Cortex of kidney (tissue), 1 donor: ENCODE measurements at places on chromosomes 12 and 14.

- DNase-seq, result no peak
These were observed 9.6 kb upstream of the FOXG1 start for GRCh38 chr14:28756884-28757570.

GRCh38 chr14:75978249-75978731, 3.5 kb downstream of the TGFB3 start:
- DNase-seq, result no peak

DNA sequence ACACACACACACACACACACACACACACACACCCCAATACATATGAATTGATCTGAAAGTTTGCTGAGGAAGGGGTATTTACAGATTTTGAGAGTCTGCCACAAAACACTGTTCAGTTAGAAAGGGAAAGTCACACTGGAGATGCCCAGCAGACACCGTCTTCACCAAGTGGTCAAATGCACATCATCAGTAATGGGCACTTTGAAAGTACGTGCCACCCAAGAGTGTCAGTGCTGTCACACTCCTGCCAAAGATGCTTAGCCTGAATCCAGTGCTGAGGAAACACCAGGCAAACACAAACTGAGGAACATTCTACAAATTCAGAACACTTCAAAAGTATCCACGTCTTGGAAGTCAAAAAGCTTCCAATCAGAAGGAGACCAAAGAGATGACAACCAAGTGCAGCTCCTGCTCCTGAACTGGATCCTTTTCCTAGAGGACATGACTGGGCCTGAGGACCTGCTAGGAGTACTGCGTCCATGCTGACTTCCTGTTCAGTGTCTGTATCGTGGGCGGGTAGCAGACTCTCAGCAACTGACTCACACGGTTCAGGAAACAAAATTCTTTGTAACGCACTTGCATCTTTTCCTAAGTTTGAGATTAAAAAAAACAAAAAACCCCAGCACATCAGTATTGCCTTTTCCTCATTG, 18.6 kb downstream of the PSMC1 start:
- DNase-seq, result no peak

- DNase-seq, result no peak
These were observed 29.0 kb downstream of the PDE6H start for GRCh38 chr12:15001733-15002382.

GRCh38 chr14:42335918-42336317, 729.2 kb downstream of the LRFN5 start:
- DNase-seq, result no peak

DNA sequence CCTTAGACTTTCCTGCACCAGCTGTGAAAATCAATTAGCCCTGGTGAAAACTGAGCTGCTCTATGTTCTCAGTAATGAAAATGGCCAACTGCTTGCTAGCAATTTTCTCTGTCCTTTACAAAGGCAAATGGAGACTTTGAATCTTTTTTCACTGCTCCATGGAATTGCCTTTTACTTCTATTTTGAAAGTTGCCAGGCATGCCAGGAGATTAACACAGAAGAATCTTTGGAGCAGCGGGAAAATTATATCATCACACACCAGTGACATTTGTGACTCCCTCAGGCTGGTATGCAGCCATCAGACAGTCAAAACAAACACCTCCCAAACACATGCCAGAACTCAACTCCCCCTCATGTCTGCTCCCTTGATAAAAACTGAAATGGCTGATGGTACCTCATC, 872.0 kb upstream of the FLRT2 start:
- DNase-seq, result no peak

DNA sequence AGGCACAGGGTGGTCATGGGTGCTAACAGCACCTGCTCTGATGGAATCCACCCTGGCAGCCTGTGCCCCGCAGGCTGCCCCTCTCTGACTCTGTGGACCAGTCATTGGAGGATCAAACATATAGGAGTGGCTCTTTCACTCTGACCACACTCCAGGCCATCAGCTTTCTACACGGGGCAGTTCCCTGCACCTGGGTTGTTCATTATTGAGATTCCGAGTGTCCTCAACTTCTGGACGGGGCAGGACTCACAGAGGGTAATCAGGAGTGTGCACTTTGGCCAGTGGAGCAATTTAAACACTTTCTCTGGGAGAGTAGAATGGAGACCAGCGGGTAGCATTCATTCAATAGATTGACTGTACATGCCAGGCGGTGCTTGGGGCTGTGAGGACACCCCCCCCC, 94.8 kb downstream of the NINJ2 start:
- DNase-seq, result no peak

DNA sequence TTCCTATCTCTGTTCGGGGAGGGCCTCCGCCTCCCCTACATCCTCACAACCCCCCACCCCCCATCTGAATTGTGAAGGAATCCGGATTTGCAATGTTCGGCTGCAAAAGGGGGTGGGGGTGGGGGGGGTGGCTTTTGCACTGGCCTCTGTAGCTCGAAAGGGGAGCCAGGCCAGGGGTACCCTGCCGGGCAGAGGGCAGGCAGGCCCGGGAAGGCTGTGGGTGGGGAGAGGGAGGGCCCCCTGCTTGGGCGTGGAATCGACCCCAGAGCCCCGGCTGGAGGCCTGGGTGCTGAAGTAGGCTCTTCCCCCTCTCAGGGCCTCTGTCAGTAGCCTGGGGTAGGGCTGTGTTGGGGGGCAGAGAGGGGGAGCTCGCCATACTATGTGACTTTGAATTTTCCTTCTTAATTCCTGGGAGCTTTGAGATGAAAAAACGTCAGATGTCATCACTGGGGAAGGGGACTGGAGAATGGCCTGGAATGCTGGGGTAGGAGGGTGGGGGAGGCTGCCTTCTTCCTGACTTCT, 1.1 kb downstream of the LRP1 start:
- no peak for DNase-seq

GRCh38 chr12:2172491-2173214, 119.9 kb downstream of the CACNA1C start:
- DNase-seq, result no peak

GRCh38 chr14:52235866-52236510, 31.5 kb upstream of the PTGDR start:
- DNase-seq, result no peak

DNA sequence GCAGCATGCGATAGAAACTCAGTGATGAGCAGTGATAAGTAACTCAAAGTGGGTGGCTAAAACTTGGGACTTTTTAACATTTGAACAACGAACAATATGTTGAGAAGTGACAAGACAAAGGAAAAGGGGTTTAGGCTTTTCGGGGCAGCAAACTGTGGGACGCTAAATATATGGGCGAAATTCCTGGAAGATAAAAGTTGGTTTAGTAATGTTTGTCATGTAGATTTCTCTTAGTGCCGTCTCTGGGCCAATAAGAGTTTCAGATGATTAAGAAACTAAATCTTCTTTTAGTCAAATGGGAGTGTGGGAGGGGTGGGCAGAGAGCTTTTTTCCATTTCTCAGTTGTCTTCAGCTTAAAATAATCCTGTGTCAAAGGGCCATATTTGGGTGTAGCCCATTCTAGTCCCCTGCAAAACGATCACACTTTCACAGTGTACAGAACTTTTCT, 41.7 kb upstream of the FUT8 start:
- DNase-seq, result no peak

GRCh38 chr14:69643430-69644200, 32.2 kb downstream of the SUSD6 start:
- DNase-seq, result no peak

DNA sequence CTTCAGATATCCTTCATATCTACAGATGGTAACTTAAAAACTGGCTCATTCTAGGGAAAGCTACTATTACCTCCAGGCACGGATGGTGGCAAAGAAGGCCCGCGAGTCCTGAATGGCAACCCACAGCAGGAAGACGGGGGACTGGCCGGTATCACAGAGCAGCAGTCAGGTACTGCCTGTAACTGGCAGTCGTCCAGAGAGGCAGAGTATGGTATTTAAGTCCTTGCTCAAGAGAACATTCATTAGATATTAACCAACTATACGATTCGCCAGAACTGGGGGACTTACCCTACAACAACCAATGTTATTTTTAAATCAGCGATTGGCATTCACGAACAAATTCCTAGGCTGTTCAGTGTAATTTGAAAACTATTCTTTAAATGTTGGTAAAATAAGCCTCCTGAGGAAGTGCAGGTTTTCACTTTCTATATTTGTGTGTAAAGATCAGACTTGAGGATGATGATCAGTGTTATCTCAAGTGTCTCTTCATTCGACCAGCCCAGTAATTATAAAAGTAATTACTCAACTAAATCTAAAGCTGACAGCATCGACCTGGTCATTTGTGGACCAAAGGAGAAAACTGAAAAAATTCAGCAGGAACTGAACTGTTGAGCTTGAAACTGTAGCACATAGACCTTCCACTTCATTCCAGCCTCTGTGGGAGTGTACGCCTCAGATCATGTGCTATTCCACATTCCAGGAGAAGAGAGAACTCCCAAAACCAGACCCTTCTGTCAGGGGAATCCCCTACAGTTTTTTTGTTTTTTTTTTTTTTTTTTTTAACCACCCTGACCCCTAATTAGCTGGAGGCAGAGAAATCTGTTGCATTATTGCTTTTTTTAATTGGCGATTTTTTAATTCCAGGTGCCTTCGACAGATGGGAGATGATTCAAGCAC, 75.6 kb downstream of the ESR2 start:
- DNase-seq, result no peak

DNA sequence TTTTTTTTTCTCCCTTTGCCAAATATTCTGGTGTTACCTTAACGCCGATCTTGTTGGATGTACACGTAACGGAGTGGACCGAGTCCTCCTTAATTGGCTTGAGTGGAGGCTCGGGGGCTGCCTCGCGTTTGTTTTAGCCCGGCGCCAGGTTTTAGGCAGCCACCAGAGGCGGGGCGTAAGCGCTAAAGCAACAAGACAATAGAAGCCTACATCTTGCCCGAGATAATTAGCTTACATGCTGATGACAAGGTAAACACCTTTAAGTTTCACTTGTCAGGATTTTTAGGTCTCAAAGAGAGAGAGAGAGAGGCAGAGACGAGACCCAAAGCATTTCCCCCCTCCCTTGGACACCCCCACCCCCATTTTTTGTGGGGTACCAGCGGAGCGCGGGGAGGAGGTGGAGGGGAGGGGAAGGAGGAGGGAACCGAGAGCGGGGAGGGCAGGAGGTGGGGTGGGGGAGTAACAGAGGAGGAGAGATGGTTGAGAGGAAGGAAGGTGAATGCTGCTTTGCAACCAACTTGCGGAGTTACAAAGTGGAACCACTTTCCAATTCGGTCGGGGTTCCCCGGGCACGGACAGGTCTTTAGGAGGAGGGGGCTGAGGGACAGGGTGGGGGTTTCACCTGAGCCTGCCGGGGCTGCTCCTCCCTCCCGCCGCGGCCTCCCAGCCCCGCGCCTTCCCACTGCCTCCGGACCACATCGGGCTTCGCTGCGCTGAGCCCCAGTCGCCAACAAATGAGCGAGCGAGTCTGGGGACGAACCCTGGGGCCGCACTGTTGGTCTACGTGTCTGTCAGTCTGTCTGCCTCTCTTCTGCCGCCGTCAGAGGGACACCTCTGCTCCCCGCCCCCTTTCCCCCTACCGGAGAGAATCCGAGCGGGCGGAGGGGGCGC, at the start of gene NKX2-1:
Gene NKX2-1, minus strand, starts transcription at position 802 of the 891 bp plus-strand sequence. Its CDS starts 103 bp downstream, at position 699.
- DNase-seq, result no peak

- no peak for DNase-seq
These were observed 135.7 kb upstream of the SEL1L start for GRCh38 chr14:81669308-81669707.
